Right forelimb (tissue), 1 donor: ENCODE measurements at places on chromosomes 3 and 15.

DNA sequence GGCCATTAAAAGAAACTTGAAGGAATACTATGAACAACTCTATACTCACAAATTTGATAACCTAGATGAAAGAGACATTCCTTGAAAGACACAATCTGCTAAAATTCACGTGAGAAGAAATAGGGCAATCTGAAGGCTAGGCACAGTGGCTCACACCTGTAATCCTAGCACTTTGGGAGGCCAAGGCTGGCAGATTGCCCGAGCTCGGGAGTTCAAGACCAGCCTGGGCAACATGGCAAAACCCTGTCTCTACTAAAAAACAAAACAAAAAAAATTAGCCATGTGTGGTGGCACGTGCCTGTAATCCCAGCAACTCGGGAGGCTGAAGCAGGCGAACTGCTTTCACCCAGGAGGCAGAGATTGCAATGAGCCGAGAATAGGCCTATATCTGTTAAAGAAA is 104.8 kb downstream of the HES1 start:
- DNase-seq = no peak

DNA sequence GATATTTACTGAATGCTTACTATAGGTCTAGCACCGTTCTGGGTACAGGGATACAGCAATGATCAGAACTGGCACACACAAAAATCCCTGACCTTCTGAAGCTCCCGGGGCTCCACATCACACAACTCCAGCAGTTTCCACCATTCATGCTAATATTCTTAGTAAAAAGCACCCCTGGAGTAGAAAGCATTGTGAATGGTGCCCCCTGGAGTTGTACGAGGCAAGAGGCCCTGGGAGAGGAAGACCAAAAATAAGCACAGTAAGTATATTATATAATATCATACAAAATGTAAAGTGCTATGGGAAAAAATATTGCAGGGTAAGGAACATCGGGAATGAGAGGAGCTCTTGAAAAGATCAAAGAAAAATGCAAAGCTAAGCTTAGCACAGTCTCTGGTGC is 790 bp upstream of the SRGAP3 start:
- DNase-seq = no peak

DNA sequence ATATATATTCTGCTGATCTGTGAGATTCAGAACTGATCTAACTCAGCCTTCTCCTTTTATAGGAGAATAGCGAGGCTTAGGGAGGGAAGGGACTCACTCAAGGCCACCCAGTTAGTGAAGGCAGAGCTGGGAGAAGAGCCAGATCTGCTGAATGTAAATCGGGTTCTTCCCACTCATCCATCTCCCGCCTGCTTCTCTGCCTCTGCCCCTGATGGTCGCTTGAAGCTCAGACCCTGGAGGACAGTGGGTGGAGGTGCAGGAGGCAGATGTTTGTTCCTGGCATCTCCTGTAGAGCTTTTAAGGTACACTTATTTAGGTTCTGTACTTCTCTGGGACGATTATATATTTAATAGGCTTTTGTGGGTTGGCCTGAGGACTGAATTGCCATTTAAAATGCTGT is 4.3 kb downstream of the PDIA5 start:
- DNase-seq = no peak

GRCh38 chr15:52306270-52306669 is 10.7 kb upstream of the MYO5C start:
- no peak for DNase-seq

- no peak for DNase-seq
These were observed 262.5 kb downstream of the PLOD2 start for GRCh38 chr3:145898487-145898886.
